Right renal cortex interstitium (tissue), 3 donors: ENCODE measurements at places on chromosomes 2 and 18.

- no peak for DNase-seq
These were observed 9.8 kb upstream of the INO80D start for GRCh38 chr2:206095536-206096332.

DNA sequence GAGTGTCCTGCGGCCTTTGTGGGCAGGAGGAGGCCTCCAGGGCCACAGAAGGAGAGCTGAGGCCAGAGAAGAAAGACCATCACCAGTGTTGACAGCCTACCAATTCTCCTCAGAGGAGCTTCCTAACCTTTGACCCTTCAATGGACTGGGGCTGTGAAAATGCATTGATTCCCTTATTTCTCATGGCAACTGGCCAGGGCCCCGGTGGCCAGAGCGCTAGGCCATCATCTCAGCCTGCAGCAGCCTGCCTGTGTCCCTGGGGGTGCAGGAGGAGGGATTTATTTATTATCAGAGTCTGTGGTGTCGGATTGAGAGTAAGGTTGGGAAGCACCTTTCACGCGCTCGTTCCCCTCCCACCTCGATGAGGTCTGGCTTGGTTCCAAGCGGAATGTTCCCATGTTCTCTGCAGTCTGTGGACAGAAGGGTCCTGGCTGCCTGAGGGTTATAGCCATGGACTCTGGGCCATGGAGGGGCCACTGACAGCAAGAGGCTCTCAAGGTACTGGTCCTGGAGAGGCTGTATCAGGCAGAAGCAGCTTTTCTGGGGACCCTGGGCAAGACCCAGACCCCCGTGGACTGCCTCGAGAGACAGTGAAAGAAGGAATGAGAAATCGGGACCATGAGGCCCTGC, 53.8 kb downstream of the CYP27C1 start:
- DNase-seq: no peak

GRCh38 chr2:240183006-240183874, 42.8 kb upstream of the OTOS start:
- DNase-seq: no peak

GRCh38 chr2:25618676-25619075, 54.7 kb downstream of the DTNB start:
- DNase-seq: no peak

DNA sequence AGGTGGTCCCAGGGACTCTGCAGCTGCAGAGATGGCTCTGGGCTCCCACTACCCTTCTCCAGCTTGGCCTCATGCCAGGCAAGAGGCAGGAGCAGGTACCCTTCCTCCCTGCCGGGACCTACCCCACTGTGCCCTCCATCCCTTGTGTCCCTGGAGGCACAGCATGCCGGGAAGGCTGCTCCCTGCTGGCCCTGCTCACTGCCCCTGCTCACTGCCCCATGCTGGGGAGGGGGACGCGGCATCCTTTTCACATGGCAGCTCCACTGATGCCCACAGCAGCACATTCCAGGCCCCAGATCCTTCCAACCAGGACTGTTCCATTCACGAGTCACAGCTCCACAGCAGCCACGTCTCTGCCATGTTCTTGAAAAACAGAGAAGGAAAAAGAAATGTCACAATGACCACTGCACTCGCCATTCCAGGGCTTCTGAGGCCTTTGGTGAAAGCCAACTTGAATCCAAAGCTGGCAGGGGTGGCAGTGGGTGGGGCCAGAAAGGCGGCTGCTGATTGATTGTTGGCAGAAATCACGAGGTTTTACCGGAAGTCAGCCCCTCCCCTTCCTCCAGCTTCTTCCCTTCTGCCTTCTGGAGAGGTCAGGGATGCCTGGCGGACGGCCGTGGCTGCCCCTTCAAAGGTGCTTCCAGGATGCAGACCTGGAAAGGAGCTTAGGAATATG, 268.0 kb downstream of the CYP26B1 start:
- DNase-seq: no peak

DNA sequence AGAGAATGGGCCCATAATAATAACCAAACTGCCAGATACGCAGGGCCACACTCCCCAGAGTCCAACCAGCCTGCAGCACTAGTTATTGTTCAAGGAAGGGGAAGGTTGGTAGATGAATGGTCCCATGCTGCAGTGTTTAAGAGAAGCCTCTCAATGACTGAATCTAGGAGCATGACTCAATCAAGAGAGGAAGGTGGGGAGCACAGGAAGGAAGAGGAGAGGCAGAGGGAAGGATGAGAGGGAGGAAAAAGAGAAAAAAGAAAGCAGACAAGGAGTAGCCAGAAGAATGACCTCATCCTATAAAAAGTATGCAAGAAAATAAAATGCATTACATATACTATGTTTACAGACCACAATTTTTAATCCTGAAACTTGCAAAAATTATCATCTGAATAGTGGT, 174.5 kb downstream of the TCF4 start:
- DNase-seq: no peak

GRCh38 chr2:219037783-219038499, 3.4 kb downstream of the CFAP65 start:
- no peak for DNase-seq

DNA sequence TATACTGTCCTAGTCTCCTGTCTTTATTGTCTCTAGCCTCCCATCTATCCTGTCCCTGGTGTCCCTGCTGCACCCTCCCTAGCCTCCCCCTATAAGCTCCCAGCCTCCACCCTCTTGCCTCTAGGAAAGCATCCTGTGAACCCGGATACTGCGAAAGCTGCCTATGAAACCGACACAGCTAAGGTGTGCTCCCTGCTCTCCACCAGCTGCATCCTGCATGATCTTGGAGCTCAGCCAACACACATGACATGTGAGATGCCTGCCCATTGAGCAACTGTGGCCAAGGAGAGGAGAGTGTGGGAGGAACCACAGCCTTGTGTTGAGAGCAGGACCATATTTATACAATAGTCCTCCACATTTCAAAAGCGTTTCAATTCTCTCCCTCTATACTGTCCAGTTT, 187.1 kb downstream of the ZBTB7C start:
- peak; percentile 39 for DNase-seq

DNA sequence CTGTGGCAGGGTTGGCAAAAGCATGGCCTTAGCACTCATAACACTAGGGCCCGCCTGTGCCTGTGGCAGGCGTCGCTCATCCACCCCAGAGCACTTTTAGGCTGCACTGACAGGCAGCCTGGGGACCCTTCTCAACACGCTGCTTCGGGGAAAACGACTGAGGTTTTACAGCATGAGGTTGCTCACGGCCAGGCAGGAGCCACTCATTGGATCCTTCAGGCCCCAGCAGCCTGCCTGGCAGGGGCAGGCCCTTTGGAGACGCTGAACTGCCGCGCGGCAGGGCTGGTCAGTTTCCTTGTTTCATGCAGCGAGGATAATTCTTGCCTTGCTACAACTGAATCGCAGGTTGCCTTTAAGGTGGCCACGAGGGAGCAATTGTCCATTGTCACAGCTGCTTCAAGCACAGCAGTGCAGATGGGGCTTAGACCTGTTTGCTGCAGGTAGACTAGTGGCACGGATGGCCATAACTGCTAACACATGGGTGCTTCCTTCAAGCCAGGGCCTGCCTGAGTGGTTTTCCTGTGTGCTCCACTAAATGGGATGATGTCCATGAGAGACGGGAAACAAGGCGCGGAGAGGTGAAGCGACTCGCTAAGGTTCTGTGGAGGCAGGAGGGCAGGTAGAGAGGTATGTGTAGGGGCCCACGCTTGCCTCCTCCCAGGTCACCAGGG, 49.9 kb upstream of the HS6ST1 start:
- DNase-seq: no peak

- no peak for DNase-seq
These were observed 127.7 kb downstream of the TNS1 start for GRCh38 chr2:217875138-217875537.

GRCh38 chr2:42804891-42805290, 12.5 kb upstream of the HAAO start:
- no peak for DNase-seq

GRCh38 chr2:237025090-237025865, 60.4 kb upstream of the COPS8 start:
- DNase-seq: no peak

DNA sequence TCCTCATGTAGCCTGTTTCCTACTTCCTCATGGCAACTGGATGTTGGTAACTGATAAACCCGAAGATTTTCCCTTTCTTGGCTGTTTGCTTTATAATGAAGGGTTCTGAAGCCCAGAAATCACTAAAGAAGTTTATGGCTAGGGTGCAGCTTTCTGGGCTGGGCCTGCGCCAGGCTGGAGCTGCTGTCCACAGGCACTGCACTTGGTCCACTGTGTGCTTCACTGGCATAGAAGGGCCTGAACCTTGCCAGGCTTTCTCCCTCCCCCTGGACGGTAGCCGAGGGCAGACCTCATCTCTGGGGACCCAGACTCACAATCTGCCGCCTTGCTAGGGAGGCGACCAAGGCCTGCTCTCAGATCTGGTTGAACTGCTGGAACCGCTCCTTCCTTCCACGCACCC, 133.3 kb upstream of the SPRED2 start:
- no peak for DNase-seq

GRCh38 chr18:68152770-68153169, 562.1 kb downstream of the TMX3 start:
- DNase-seq: no peak
